GM23338 (cell line): ENCODE measurements at places on chromosomes 4 and X. TPM values are rescaled to one million over a fixed set of nuclear protein-coding genes. Genes with fewer than 3 reads are reported as not detected.
A peak's percentile ranks its signal among the peaks of the same experiment; 100 is the strongest.

Gene CNKSR2
- total RNA-seq = 40.9 and 49.5 TPM in 2 replicates

- H3K4me1 ChIP-seq = peaks cover 18% of the 10 kb centered on the region
- no peak overlapping the region for H3K27ac ChIP-seq
- DNase-seq = no peak
- no peak overlapping the region for H3K4me3 ChIP-seq
- no peaks in the 10 kb centered on the region for H3K36me3 ChIP-seq
- no peaks in the 10 kb centered on the region for H3K27me3 ChIP-seq
Measured at GRCh38 chr4:138698641-138699040, 316.9 kb upstream of the NOCT start.

Gene F8A2
- total RNA-seq = not detected in 2 replicates

DNA sequence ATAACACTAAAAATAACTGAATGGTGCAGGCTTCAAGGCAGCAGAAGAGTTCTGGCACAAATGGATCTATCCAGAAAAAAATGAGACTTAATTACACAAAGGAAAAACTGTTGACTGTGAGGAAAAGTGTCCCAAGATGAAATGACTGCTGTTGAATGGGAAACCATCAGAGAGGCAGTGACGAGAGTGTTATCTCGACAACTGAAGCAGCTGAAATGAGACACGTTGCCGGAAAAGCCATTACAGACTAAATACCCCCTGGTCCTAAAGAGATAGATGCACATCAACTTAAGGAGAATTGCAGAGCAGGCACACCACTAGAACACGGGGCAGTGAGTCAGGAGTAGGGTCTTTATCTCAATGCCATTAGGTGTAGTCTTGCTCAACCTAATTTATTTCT lies 277.8 kb downstream of the DMD start:
- no peak for DNase-seq
- no peaks in the 10 kb centered on the region for H3K4me1 ChIP-seq
- no peak overlapping the region for H3K4me3 ChIP-seq
- no peak overlapping the region for H3K27ac ChIP-seq
- H3K36me3 ChIP-seq = no peaks in the 10 kb centered on the region

GRCh38 chr4:169407217-169407845 lies 136.6 kb upstream of the SH3RF1 start:
- no peak overlapping the region for H3K4me3 ChIP-seq
- no peak for DNase-seq
- peak overlapping the region; percentile 48; the same call in 1 of the 2 replicates for H3K27ac ChIP-seq

Gene KIF4A
- total RNA-seq = 27.6 and 30.6 TPM in 2 replicates

GRCh38 chrX:109914114-109914849 lies 88.6 kb upstream of the TMEM164 start:
- DNase-seq = no peak
- no peak overlapping the region for H3K27ac ChIP-seq
- no peaks in the 10 kb centered on the region for H3K27me3 ChIP-seq
- H3K4me3 ChIP-seq = no peak overlapping the region

Gene SPATA18
- 2.5 and 4.2 TPM in 2 replicates for total RNA-seq

Gene CDKL2
- 1.7 and 1.8 TPM in 2 replicates for total RNA-seq

Gene XK
- 1.5 and 2.1 TPM in 2 replicates for total RNA-seq

- H3K4me1 ChIP-seq = no peaks in the 10 kb centered on the region
- H3K27me3 ChIP-seq = no peaks in the 10 kb centered on the region
- H3K27ac ChIP-seq = no peak overlapping the region
Measured at GRCh38 chrX:154840856-154841255, 6.4 kb upstream of the SMIM9 start.

- no peak overlapping the region for H3K27ac ChIP-seq
- no peaks in the 10 kb centered on the region for H3K36me3 ChIP-seq
- DNase-seq = no peak
- H3K4me1 ChIP-seq = no peaks in the 10 kb centered on the region
Measured at GRCh38 chrX:14504960-14505538, 24.3 kb upstream of the GLRA2 start.

DNA sequence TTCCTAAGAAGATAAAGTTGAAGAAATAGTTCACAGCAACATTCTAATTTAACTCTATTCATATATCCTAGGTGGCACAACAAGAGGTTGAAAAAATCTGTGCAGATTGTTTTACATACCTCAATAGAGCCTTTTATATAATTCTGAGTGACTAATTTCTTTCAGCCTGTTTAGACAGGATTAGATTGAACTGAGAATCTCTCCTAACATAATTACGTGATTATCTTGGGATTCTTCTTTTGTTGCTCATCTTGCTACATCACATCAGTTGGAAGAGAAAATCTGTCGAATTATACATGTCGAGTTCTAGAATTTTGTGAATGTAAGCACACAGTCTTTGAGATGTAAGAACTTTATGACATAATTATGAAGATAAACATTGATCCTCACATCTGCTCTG lies 1873.7 kb upstream of the IGFBP7 start:
- DNase-seq = no peak
- no peaks in the 10 kb centered on the region for H3K36me3 ChIP-seq
- H3K27me3 ChIP-seq = no peaks in the 10 kb centered on the region

- no peak for DNase-seq
- no peaks in the 10 kb centered on the region for H3K27me3 ChIP-seq
- H3K4me1 ChIP-seq = no peaks in the 10 kb centered on the region; the same call in 1 of the 2 replicates
- H3K36me3 ChIP-seq = peaks cover 9% of the 10 kb centered on the region; the same call in 1 of the 2 replicates
- H3K4me3 ChIP-seq = no peak overlapping the region
Measured at GRCh38 chr4:154877110-154877760, 96.2 kb downstream of the RBM46 start.

Gene PDZD4
- 194 and 230 TPM in 2 replicates for total RNA-seq

DNA sequence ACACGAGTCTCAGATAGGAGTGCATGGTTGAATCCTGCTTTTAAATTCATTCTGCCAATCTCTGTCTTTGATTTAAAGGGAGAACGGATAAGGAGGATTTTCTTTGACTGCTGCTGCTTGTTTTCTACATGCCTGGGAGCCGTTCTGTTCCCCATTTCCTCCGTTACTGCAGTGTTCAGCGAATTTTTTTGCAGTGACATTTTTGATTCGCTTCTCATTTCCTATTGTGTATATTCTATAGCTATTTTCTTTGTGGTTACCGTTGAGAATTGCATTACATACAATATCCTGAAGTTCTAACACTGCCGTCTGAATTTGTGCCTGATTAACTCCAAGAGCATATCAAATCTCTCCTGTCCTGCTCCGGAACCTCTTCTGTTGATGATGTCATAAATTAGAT lies 14.8 kb upstream of the MAEA start:
- no peak overlapping the region for H3K27ac ChIP-seq
- no peak overlapping the region for H3K4me3 ChIP-seq
- no peaks in the 10 kb centered on the region for H3K27me3 ChIP-seq
- no peaks in the 10 kb centered on the region for H3K36me3 ChIP-seq

Gene GPC4
- total RNA-seq = 183 and 184 TPM in 2 replicates

- peaks cover 13% of the 10 kb centered on the region; the same call in 1 of the 2 replicates for H3K4me1 ChIP-seq
- peaks cover 27% of the 10 kb centered on the region; the same call in 1 of the 2 replicates for H3K36me3 ChIP-seq
- DNase-seq = no peak
- H3K4me3 ChIP-seq = no peak overlapping the region
- H3K27ac ChIP-seq = peak overlapping the region; percentile 28
Measured at GRCh38 chr4:39754309-39754708, 56.4 kb downstream of the UBE2K start.

- H3K27ac ChIP-seq = no peak overlapping the region
- H3K27me3 ChIP-seq = no peaks in the 10 kb centered on the region
- H3K4me1 ChIP-seq = no peaks in the 10 kb centered on the region
Measured at GRCh38 chrX:150702966-150703694, 9.9 kb downstream of the MTMR1 start.

DNA sequence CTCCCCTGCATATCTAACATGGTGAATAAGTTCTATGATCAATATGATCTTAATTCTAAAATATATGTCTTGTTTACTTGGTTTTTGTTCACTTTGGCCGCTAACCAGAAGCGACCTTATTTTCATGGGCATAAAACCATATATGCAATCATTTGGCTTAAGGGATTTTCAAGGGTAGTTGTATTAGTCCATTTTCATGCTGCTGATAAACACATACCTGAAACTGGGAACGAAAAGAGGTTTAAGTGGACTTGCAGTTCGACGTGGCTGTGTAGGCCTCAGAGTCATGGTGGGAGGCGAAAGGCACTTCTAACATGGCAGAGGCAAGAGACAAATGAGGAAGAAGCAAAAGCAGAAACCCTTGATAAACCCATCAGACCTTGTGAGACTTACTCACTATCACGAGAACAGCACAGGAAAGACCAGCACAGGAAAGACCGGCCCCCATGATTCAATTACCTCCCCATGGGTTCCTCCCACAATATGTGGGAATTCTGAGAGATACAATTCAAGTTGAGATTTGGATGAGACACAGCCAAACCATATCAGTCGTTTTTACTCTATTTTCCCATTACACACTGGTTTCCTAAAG lies 114.3 kb upstream of the CPEB2 start:
- no peak for DNase-seq
- H3K4me3 ChIP-seq = no peak overlapping the region
- no peak overlapping the region for H3K27ac ChIP-seq
- no peaks in the 10 kb centered on the region for H3K4me1 ChIP-seq

DNA sequence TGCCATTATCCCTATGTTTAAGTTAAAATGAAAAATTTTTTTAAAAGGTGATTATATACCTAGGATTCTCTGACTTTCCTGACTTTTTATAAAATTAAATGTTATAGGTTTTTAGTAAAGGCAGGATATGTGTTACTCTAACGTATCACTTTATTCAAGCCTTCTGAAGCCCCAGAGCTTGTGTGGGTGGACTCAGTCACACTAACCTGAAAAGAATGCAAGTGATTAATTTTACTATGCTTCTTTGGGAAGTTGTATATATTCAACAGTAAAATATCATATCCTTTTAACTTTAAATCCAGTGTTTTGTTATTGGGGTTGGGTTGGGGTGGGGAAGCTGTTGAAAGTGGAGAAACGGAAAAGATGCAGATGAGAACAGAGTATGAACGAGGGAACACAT lies 22.8 kb downstream of the PDLIM3 start:
- H3K4me3 ChIP-seq = no peak overlapping the region
- H3K27me3 ChIP-seq = no peaks in the 10 kb centered on the region
- no peaks in the 10 kb centered on the region for H3K36me3 ChIP-seq

Gene PAGE4
- total RNA-seq = not detected in 2 replicates

DNA sequence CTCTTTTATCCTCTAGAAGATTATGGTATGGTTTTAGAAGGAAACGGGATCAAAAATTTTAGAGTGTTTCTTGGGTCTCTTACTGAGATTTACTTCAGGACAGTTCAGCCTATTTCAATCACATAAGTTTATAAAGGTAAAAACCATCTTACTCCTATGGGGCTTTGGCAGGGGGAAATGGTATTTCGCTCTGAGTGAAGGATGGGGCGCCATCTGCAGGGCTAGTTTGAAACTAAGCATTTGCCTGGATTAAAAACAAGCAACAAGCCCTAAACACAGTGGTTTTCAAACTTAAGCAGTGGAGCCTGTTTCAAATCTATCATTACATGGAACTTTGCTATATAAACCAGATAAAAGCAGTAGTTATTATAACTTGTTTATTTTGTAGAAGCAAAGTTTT lies 361.5 kb upstream of the FMR1 start:
- no peaks in the 10 kb centered on the region for H3K36me3 ChIP-seq
- no peaks in the 10 kb centered on the region for H3K4me1 ChIP-seq
- peak; percentile 61 for DNase-seq
- H3K27ac ChIP-seq = no peak overlapping the region
- no peaks in the 10 kb centered on the region for H3K27me3 ChIP-seq
